ENCODE measurements at places on chromosomes 11 and 22.

DNA sequence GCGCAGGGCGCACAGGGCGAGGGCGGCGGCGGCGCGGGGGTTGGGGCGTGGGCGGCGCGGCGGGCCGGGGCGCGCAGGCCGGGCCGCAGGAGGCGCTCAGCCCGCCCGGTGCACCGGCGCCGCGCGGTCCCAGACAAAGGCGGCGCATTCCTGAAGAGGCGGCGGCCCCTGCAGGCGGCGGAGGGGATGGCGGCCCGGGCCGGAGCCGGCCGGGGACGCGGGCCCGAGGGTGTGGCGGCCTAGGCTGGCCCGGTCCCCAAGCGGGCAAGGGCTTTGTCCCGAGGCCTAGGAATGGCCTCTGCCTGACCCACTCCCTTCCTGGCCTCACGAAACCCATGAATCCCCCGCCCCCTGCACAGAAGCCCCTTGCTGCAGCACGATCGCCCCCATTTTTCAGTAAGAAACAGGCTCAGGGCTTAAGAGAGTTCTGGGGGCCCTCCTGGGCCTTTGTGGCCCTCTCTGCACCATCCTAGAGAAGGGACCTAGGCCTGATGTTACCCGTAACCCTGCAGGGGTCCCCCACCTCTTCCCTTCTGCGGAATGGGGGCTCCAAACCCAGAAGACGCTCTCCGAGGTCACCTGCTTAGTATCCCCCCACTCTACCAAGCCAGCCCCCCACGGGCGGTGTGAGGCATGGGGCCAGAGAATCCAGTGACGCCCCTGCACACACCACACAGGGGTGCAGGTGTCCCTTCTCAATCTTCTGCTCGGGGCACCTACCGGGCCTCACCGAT, at the start of gene RTN4R:
Gene RTN4R, minus strand, starts transcription at position 40 of the 734 bp plus-strand sequence. CDS start 226 bp downstream, outside the sequence.
- no peak within 1 kb of the TSS for H3K27ac ChIP-seq
- H3K36me3 ChIP-seq = no peaks in the 10 kb centered on the region
- peak within 1 kb of the TSS; percentile 26 for H3K4me3 ChIP-seq
- no peaks in the 10 kb centered on the region for H3K27me3 ChIP-seq
- peak; percentile 43 for DNase-seq

GRCh38 chr22:46674906-46675305, 54.7 kb downstream of the GRAMD4 start:
- peak overlapping the region; percentile 60 for H3K4me3 ChIP-seq
- H3K27me3 ChIP-seq = no peaks in the 10 kb centered on the region
- H3K27ac ChIP-seq = peak overlapping the region; percentile 34
- peaks cover 7% of the 10 kb centered on the region for H3K36me3 ChIP-seq

- H3K27ac ChIP-seq = no peak overlapping the region
- H3K4me1 ChIP-seq = no peaks in the 10 kb centered on the region
- no peaks in the 10 kb centered on the region for H3K36me3 ChIP-seq
- H3K27me3 ChIP-seq = no peaks in the 10 kb centered on the region
- no peak overlapping the region for H3K4me3 ChIP-seq
- no peak for DNase-seq
Measured at GRCh38 chr11:75964071-75964470, 149.1 kb downstream of the UVRAG start.

DNA sequence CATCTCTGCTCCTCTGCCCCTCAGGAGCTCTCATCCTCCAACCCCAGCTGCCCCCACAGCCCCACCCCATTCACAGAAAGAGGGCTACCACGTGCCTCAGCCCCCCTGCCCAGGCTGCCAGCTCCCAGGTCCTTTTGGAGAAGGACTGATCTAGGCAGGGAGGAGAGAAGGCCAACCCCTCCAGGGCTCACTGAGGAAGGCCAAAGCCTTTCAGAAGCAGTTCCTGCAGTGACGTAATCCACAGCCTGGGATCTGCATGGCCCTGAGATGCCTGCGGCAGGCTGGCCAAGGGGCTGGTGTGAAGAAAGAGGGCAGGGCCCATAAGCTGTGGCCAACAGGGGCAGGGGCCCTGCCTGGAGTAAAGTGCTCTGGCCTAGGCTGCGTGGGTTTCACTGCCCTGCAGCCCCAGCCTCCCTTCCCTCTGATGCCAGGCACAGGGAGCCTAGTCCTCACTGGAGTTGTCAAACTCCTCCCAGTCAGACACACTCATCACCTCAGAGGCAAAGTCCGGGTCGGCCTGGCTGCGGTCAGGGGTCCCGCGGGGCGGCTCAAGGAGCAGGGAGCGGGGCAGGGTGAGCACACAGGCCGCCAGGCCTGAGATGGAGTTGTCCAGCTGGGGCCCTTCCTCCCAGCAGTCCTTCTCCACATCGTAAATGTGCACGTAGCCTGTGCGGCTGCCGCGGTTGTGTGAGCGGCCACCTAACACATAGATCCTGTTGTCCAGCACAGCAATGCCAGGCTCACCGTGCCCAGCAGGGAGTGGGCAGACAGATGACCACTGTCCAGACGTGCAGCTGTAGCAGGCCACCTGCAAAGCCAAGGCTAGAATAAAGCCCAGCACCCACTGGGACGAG, 4.2 kb upstream of the SCARF2 start:
- no peak overlapping the region for H3K27ac ChIP-seq
- no peak overlapping the region for H3K4me3 ChIP-seq
- peaks cover 39% of the 10 kb centered on the region for H3K36me3 ChIP-seq

DNA sequence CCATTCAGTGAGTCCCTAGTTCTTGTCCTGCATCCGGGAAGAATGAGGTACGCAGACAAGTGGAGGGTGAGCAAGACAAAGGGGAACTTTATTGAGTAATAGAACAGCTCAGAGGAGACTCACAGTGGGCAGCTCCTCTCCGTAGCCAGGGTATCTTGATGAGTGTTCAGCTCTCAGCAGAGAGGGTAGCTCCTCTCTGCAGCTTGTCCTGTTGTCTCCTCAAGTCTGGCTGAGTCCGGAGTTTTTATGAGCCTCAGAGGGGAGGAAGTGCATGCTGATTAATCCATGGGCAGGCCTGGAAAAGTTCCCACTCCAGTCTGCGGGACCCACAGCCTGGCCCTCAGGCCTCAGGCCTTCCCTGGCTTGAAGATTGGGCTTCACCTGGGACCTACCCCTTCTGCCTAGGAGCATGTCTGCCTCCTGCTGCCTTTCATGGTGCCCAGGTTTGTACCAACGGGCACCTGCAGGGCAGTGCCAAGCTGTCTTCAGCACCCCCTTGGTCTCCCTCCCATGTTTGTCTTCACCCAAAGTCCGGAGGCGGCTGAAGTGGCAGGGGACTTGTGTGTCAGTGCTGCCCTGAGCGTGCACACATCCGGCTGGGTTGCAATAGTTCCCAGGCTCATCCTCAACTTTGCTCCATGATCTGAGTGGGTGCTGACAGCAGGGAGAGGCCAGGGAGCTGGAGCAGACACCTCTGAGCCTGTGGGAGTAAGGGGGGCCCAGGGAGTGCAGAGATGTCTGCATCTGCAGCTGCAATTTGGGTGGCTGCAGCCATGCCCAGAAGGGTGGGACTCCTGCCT, 134.2 kb downstream of the LDLRAD3 start:
- H3K27ac ChIP-seq = no peak overlapping the region
- no peak for DNase-seq
- H3K36me3 ChIP-seq = no peaks in the 10 kb centered on the region
- no peaks in the 10 kb centered on the region for H3K4me1 ChIP-seq
- peaks cover 3% of the 10 kb centered on the region for H3K27me3 ChIP-seq

DNA sequence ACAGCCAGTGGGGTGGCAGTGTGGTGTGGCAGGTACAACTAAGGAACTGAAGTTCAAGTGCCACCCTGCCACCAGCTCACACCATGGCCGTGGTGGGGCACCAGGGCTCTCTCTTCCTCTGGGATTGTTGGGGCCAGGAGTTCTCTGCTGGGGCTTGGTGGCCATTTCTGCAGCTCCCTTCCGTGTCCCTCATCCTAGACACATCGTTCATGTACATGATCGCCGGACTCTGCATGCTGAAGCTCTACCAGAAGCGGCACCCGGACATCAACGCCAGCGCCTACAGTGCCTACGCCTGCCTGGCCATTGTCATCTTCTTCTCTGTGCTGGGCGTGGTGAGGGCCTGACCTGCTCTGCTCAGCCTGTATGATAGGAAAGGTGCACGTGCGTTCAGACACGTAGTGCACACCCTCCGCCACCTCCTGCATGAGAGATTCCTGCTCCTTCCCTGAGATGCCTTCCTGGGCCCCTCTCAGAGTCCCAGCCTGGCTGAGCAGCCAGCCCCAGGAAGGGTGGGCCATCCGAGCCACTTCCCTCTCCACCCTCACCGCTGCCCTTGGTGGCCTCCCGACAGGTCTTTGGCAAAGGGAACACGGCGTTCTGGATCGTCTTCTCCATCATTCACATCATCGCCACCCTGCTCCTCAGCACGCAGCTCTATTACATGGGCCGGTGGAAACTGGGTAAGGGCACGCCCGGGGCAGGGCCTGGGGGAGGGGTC, 7.3 kb upstream of the TAGLN start:
- H3K27me3 ChIP-seq = no peaks in the 10 kb centered on the region
- peaks cover 37% of the 10 kb centered on the region for H3K36me3 ChIP-seq
- H3K4me3 ChIP-seq = no peak overlapping the region
- H3K4me1 ChIP-seq = peaks cover 2% of the 10 kb centered on the region

- no peak overlapping the region for H3K4me3 ChIP-seq
- no peaks in the 10 kb centered on the region for H3K4me1 ChIP-seq
- H3K27ac ChIP-seq = no peak overlapping the region
- no peak for DNase-seq
Measured at GRCh38 chr11:68351450-68352275, 39.3 kb downstream of the LRP5 start.

- H3K4me1 ChIP-seq = peaks cover 22% of the 10 kb centered on the region
- H3K36me3 ChIP-seq = peaks cover 4% of the 10 kb centered on the region
- H3K4me3 ChIP-seq = no peak overlapping the region
- H3K27me3 ChIP-seq = no peaks in the 10 kb centered on the region
- no peak overlapping the region for H3K27ac ChIP-seq
Measured at GRCh38 chr22:27915986-27916385, 3.1 kb downstream of the PITPNB start.

DNA sequence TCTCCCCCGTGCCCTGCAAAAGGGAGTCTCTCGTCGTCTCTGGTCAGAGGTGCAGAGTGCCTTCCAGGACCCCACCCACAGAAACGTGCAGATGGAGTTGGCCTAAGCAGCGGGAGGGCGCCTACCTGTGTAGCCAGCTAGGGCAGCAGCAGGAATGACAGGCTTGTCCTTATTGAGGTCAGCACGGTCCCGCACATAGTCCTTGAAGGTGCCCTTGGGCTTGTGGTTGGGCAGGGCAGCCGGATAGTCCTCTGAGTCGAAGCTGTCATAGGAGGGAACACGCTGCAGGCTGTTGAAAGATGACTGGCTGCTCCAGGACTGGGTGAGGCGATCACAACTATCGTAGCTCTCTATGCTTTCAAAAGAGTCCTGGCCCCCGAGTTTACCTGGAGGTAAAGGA, 107.3 kb downstream of the ETS1 start:
- H3K27ac ChIP-seq = peak overlapping the region; percentile 92
- peaks cover 94% of the 10 kb centered on the region for H3K36me3 ChIP-seq
- H3K4me1 ChIP-seq = peaks cover 94% of the 10 kb centered on the region
- DNase-seq = no peak
- no peaks in the 10 kb centered on the region for H3K27me3 ChIP-seq

- peak overlapping the region; percentile 42 for H3K4me3 ChIP-seq
- no peaks in the 10 kb centered on the region for H3K27me3 ChIP-seq
Measured at GRCh38 chr11:130388607-130389205, 39.7 kb downstream of the ADAMTS8 start.

GRCh38 chr11:86816251-86816726, 15.9 kb downstream of the PRSS23 start:
- no peaks in the 10 kb centered on the region for H3K36me3 ChIP-seq
- H3K27me3 ChIP-seq = peaks cover 5% of the 10 kb centered on the region
- H3K27ac ChIP-seq = no peak overlapping the region
- no peaks in the 10 kb centered on the region for H3K4me1 ChIP-seq

- no peaks in the 10 kb centered on the region for H3K27me3 ChIP-seq
- H3K36me3 ChIP-seq = no peaks in the 10 kb centered on the region
- H3K27ac ChIP-seq = no peak overlapping the region
- no peaks in the 10 kb centered on the region for H3K4me1 ChIP-seq
Measured at GRCh38 chr11:15307619-15308024, 192.9 kb downstream of the INSC start.
